ENCODE measurements at places on chromosomes 3 and 15.

- DNase-seq: no peak
Observed at GRCh38 chr3:178567611-178568010, 31.4 kb downstream of the KCNMB2 start.

DNA sequence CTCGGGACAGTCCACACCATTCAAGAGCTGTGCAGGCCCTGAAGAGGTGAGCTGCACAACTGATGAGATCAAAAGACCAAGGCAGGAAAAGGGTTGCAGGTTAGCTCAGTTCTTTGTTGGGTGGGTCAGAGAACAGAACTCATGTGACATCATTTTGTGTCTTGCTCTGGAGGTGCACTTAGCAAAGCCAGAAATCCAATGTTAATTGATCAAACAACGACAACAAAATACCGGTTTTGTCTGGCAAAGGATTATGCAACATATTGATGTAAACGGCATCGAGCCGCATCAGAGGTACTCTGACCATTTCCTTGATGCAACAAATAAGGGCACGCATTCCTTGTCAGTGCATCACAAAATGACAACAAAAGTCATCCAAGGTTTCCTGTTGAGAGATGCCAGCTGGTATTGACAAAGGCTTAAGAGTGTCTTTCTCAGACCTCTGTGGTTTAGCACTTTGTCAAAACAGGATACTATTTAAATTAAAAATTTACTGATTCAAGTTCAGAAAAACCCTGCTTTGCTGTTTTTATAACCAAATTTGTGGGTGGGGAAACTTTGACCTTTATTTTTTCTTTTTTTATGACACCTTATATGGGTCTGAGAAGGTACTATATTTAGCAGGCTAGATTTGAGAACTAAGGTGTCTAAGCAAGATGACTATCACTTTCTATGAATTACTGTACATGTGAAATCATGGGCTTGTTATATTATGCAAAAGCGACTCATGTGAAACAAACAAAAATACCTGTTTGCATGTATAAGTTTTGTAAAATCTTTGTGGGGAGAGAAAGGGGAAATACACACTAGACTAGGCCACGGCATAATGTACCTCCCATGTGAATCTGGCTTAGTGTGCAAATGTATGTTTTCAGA lies 496.1 kb downstream of the FOXP1 start:
- DNase-seq: peak; percentile 39

DNA sequence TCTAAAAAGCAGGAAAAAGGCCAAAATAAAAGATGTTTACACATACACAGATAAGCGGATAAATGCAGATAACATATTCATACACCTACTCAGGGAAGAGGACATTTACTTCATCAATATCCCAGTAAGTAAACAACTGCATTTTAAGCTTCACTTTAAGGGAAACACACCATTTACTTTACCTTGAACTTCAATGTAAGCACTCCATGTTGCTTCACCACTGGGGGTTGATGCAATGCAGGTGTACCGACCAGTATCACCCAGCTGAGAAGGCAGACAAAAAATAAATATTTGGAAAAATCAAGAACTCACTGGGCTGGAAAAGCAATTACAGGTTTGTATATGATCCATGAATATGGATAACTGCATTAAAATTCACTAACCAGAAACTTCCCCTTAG lies 1099.5 kb downstream of the ROBO1 start:
- DNase-seq: no peak

DNA sequence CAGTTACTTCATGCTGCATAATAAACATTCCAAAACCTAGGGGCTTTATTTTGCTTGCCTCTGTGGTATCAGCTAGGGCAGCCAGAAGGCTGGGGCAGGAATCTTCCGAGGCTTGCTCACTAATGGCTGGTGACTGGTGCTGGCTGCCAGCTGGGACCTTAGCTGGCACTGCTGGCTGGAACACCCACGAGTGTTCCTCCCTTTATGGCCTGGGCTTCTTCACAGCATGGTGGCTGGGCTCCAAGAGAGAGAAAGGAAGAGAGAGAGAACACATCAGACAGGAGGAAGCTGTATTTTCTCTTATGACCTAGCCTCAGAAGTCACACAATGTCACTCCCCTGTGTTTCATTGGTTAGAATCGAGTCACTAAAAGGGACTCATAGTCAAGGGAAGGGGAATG lies 23.9 kb upstream of the CDCP1 start:
- DNase-seq: no peak

DNA sequence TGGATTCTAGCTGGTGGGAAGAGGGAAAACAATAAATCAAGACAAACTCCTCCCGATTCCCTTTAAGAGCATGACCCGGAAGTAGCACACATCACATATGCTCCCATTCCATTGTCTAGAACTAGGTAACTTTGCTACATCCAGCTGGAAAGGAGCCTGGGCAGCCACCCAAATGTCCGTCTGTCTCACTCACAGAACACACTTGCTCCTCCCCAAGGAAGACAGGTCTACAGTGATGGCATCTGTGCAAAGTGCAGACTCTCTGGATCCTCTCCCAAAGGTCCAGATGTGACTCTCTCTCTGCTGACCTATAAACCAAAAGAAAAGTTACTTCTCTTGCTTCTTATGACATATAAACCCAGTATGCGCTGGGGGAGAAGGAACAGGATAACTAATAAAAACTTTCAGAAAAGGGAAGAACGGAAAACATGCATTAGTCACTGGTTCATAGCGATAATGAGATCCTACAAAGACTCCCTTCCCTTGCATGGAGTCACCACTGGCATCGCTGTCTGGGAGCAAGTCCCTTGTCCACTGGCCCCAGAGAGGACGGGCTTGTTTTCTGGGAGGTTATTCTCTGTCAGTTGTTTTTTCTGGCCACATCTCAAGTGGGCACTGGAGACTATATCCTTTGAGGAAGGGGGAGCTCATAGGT lies 29.8 kb upstream of the EPHB3 start:
- DNase-seq: no peak
